ENCODE measurements at places on chromosomes 3 and 15. TPM values are rescaled to one million over a fixed set of nuclear protein-coding genes. Genes with fewer than 3 reads are reported as not detected.

Gene LDHAL6B
- total RNA-seq: not detected

Gene GOLGA8S
- not detected for total RNA-seq

Gene C3orf20
- total RNA-seq: not detected

Gene SCAANT1
- total RNA-seq: not detected

Gene ADGRG7
- total RNA-seq: not detected

Gene CLRN1
- total RNA-seq: not detected

Gene TPRG1
- 5.4 TPM for total RNA-seq

Gene IGSF11
- not detected for total RNA-seq

Gene EPHB1
- not detected for total RNA-seq

Gene TMEM266
- 1.1 TPM for total RNA-seq

Gene GP5
- 0.02 TPM for total RNA-seq

Gene BBX
- total RNA-seq: 63.2 TPM

Gene EDEM1
- 25.9 TPM for total RNA-seq

Gene CNTN6
- not detected for total RNA-seq

Gene ZNF619
- total RNA-seq: 4.9 TPM

Gene KIF7
- 1.3 TPM for total RNA-seq

Gene LSMEM2
- total RNA-seq: not detected

Gene FGF12
- total RNA-seq: 4.9 TPM

Gene BCHE
- 40.3 TPM for total RNA-seq

Gene TMEM115
- total RNA-seq: 57.3 TPM

Gene BFSP2
- total RNA-seq: not detected

Gene UQCC5
- total RNA-seq: 47.0 TPM

Gene ANKUB1
- total RNA-seq: not detected

Gene CNTN3
- total RNA-seq: not detected

Gene ABHD17C
- 5.8 TPM for total RNA-seq

Gene GFM1
- total RNA-seq: 107 TPM

Gene PLSCR4
- total RNA-seq: 13.7 TPM

Gene FAM3D
- not detected for total RNA-seq

Gene SPSB4
- total RNA-seq: 2.9 TPM

Gene MAGEL2
- total RNA-seq: not detected

Gene PXYLP1
- total RNA-seq: 5.6 TPM

Gene GOLGA8Q
- total RNA-seq: not detected

Gene TMEM207
- total RNA-seq: not detected

Gene APOD
- total RNA-seq: 0.17 TPM

Gene CCK
- total RNA-seq: not detected

Gene CYP1A2
- total RNA-seq: not detected

Gene CCR8
- not detected for total RNA-seq

Gene CHST13
- 0.26 TPM for total RNA-seq

Gene PTX3
- 151 TPM for total RNA-seq

Gene ERICH6
- total RNA-seq: not detected

Gene GREM1
- not detected for total RNA-seq

Gene SI
- not detected for total RNA-seq

Gene AADACL2
- not detected for total RNA-seq

Gene ROPN1B
- not detected for total RNA-seq

Gene ZNF501
- total RNA-seq: not detected

Gene FAM81A
- total RNA-seq: 0.78 TPM

Gene TLR9
- total RNA-seq: not detected

Gene RFC4
- 141 TPM for total RNA-seq

Gene CACNA2D3
- total RNA-seq: 2.0 TPM

Gene TRH
- total RNA-seq: not detected

Gene GPR27
- not detected for total RNA-seq

Gene SLC15A2
- not detected for total RNA-seq

Gene PARP15
- not detected for total RNA-seq

Gene CPLX3
- total RNA-seq: not detected

Gene SIDT1
- 0.02 TPM for total RNA-seq

All from A172 (cell line).